HTR-8/SVneo (cell line): ENCODE measurements at places on chromosomes 1 and 21.

DNA sequence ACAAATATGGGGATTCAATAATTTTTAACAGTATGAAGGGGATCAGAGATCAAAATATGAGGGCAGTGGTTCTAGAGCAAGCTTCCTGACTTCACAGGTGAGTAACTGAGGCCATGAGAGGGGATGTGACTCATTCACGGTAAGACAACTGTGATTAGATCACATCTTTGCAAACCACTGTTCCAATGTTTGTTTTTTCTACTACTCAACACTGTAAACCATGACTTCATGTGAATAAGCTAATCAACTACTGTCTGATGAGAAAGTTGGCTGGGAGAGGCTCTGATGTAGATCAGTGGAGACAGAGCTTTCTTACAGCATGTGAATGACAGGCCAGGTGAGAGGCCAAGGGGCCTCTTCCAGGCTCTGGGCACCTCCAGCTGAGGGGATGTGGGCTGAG, 84.7 kb downstream of the BRINP2 start:
- DNase-seq = no peak

DNA sequence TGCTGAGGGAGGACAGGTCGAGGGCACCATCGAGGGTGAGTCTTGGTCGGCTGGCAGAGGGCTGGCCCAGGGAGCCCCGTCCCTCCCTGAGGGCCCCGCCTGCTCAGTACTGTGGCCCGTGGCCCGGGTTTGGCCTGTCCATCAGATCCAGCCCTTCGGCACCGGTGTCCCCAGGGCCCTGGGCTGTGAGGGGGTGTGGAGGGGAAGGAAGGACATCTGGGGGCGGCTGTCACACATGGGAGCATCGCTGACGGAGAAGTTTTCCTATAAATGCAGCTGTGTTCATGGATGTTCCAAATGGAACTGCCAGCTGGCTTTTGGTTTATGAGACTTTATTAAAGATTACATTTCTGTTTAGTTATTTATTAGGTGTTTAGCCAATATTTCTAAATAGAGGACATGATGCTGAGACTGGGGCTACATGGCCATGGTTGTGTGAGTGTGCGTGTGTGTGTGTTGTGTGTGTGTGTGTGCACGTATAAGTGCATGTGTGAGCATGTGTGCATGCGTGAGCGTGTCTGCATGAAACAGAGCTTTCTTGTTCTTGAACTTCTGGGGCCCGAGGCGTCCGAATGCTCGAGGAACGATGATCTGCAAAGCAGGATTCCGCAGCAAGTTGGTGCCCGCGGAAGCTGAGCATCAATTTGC, 54.3 kb downstream of the SLX9 start:
- no peak for DNase-seq

DNA sequence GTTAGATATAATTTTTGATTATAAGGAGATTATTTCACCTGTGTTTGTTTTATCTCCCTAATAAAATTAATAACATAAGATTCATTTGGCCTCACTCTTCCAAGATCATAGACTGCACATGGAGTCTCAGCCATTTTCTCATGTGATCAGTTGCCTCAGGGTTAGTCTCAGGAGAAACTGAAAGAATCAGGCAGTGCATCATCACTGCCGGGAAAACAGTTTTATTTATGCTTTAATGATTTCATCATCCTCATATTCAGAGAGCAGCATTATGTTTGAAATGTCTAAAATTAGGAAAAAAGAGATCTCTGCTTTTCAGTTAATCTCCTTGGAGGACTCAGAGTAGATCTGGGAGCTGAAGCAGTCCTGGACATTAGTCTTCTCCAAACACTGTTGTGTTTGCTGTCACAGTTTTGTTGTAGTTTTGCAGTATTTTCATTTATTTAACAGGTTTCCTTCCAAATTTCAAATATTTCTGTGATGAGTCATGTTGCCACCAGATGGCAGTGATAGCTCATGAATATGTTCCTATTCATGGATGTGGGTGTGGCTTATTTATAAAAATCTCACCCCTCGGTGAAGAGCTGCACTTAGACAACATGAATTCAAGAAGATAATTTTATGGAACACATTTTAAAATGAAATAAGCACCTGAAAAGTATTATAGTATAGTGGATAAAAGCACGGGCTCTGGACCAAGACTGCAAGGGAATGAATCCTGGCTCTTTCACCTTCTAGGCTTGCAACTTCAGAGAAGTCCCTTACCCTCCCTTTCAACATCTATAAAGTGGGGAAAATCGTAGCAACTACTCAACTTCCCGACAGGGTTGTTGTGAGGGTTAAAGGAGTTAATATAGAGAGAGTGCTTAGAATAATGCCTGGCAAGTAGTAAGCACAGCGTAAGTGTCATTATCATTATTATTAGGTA, 31.2 kb downstream of the CHD1L start:
- peak; percentile 54 for DNase-seq

DNA sequence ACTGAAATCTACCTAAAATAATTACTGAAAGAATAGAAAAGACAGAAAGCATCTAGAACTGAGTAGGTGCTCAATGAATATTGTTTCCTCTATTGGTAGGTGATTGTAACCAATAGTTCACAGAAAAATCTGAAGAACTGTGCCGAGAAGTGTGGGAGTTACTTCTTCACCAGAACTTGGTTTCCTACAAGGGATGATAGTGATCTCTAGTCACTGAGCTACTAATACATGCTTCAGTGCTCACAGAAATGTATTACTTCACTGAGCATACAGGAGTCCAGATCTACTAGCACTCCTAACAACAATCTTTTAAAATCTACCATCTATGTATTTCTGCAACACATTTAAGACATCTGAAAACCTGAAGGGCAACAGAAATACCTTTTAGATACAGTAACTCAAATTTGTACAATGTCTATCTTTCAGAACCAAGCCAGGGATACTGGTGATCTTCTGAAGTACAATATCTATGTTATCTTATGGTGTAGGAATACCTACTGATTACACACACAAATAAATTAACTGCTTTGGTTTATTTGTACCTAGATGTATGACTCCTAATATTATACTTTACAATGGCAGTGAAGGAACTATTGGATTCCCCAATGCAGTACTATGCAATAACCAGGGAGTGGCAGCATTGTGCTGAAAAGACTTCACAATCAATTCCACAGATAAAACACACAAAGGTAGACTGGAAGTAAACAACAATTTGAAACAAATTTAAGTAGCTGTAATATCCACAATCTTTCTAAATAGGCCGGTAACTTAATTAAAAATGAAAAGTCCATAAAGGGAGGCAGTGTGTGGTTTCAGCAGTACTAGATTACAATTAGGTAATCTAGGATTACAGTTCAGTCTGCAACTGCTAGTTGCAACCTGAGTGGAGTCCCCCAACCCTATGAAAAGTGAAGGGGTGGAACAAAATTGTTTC, 243.0 kb downstream of the SLC45A1 start:
- peak; percentile 41 for DNase-seq

- no peak for DNase-seq
Observed at GRCh38 chr1:62417351-62417999, 19.4 kb upstream of the USP1 start.

GRCh38 chr1:15621975-15622374, 4.7 kb downstream of the DDI2 start:
- no peak for DNase-seq

GRCh38 chr1:236024641-236025040, 40.2 kb downstream of the NID1 start:
- no peak for DNase-seq

- no peak for DNase-seq
Observed at GRCh38 chr1:231359113-231359512, 21.0 kb downstream of the SPRTN start.

GRCh38 chr1:21950734-21951133, 13.6 kb upstream of the HSPG2 start:
- no peak for DNase-seq

GRCh38 chr21:31656199-31657095, 3.0 kb upstream of the SOD1 start:
- DNase-seq = no peak

GRCh38 chr1:64019818-64020217, 183.6 kb upstream of the UBE2U start:
- DNase-seq = no peak

- no peak for DNase-seq
Observed at GRCh38 chr1:212737559-212737958, 37.9 kb upstream of the BATF3 start.

DNA sequence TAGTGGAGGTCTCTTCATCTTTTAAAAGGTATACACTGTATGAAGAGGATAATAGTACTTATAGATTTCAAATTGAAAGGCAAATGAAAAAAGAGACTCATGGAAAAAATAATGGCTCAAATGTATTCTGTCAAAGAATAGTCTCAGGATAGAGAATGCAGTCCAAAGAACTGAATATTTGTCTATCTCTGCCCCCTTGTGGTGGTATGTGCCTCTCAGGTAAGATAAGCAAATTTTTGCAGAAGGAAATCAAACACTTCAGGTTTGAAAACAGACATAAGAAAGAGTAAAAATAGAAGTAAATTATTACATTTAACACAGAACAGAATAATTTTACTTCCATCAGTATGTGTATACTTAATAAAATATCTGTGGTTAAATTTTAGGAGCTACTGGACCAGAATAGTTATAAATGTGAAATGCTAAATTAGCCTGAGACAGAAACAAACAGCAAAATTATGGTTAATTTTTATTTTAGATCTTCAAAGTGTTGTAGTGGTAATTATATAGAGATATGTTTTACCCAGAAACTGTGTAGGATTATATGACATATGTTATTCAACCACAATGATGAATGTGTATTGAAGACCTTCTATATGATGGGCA, 164.4 kb upstream of the PALMD start:
- DNase-seq = peak; percentile 18

DNA sequence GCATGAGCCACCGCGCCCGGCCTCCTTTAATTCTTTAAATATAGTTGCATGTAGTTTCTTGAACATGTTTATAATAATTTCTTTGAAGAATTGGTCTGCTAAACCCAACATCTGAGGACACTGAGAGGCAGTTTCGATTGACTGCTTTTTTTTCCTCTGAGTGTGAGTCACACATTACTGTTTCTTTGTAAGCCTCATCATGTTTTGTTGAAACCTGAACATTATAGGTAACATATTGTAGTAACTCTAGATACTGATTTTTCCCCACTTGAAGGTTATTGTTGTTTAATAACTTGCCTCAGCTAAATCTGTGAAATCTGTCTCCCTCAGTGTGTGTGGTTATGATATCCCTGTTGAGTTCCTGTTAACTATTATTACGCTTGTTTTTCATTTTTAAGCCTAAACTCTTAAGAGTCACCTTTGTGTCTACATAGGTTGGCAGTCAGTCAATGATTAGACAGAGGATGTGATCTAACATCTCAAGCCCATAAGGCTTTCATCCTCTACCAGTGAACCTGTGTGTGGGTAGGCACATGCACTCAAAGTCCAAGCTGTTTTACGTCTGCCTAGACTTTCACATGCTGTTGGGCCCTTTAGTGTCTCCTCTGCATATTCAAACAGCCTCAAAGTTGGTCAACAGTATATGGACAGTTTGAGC, 155.5 kb downstream of the KCNH1 start:
- no peak for DNase-seq

DNA sequence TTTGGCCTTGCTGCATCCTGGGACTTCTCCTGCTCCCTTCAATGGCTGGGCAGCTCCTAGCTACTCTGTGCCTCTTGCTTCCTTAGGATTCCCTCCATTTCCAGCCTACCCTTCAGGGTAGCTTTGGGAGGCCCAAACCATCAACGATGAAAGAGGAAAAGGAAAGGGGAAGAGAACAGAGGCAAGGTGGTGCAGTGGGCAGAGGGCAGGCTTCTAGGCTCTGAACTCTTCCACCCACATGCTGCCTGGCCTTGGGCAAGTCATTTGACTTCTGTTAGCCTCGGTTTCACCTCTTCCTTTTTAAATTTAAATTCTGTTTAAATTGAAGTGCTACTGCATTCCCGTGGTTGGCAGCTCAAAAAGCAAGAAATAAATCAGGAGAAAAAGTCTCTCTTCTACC, 5.7 kb upstream of the PPM1J start:
- DNase-seq = no peak

GRCh38 chr21:42437786-42438185, 34.1 kb downstream of the UBASH3A start:
- no peak for DNase-seq

GRCh38 chr1:167092653-167093052, 1.2 kb upstream of the STYXL2 start:
- no peak for DNase-seq

GRCh38 chr1:206544562-206545257, 37.4 kb downstream of the RASSF5 start:
- peak; percentile 80 for DNase-seq

GRCh38 chr1:241323514-241324195, 33.4 kb downstream of the RGS7 start:
- peak; percentile 27 for DNase-seq

DNA sequence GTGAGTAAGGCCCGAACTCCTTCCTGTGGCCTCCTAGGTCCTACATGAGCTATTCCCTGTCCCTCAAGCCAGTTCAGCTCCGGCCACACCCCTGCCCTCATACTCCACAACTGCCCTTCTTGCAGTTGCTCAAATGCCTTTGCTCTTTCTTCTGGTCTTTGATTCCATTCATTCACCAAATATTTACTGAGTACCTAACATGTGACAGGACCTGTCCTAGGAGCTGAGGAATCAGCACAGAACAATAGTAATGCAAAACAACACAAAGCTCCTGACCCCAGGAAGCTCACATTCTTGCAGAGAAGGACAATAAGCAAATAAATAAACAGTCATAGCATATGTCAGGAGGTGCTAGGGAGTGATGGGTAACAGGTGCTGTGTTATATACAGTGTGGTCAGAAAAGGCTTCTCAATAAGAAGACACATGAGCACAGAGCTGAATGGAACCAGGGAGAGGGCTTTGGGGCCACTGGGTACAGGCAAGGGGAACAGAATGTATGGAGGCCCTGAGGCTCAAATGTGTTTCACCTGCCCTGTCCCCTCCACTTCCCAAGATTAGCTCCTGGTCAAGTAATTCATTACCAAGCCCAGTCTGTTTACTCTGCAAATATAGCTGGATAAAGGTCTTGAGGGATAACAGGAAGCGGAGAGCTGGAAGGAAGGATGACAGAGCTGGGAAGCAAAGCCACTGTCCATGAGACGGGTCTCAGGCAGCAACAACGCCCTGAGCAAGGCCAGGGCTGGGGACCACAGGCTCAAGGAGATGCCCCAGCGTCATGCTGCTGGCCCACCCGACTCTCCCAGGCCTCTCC, 145.1 kb downstream of the CSMD2 start:
- DNase-seq = no peak

DNA sequence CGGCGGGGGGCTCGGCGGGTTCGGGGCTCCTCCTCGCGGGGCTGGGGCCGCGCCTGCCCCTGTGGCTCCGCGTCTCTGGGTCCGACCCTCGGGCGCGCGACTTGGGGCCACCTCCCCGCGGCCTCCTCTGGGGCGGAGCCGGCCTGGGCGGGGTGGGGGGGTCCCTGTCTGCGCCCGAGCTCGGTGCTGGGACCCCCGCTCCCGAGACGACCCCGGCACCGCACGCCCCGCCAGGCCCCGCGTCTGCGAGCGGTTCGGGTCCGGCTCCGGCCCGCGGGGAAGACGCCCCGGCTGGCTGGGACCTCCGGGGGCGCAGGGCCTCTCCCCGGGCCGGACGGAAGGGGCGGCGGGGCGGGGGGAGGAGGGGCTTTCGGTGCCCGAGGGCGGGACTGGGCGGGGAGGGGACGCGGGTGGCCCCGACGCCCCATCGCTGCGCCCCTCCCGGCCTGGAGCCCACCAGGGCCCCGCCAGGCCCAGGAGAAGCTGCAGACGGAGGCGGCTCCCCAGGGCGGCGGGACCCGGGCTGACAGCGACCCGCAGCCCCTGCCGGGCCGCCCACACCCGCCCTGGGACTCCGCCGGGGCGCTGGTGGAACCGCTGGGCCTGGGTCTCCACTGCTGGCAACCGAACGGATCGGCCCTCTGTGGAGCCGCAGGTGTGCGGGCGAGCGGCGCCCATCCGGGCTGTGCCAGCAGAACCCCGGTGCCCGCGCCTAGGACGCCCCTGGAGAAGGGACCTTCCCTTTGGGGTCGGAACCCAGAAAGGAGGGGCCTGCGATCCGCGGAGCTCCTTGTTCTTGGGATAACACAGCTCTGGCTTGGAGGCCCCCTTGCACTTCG, 610 bp downstream of the COL6A2 start:
- DNase-seq = no peak
